ENCODE measurements at places on chromosomes 2 and 18. TPM values are rescaled to one million over a fixed set of nuclear protein-coding genes. Genes with fewer than 3 reads are reported as not detected.

Gene CCT4
- 120 TPM for total RNA-seq

Gene SULT1C2
- total RNA-seq, result 0.40 TPM

Gene ACVR1C
- 4.3 TPM for total RNA-seq

Gene SNORC
- total RNA-seq, result 1.1 TPM

Gene MPP4
- not detected for total RNA-seq

Gene C2orf81
- 9.9 TPM for total RNA-seq

Gene CTIF
- total RNA-seq, result 82.3 TPM

Gene FBXO36
- 3.7 TPM for total RNA-seq

Gene ATP9B
- 65.6 TPM for total RNA-seq

Gene NT5DC4
- total RNA-seq, result not detected

Gene EMX1
- 1.1 TPM for total RNA-seq

DNA sequence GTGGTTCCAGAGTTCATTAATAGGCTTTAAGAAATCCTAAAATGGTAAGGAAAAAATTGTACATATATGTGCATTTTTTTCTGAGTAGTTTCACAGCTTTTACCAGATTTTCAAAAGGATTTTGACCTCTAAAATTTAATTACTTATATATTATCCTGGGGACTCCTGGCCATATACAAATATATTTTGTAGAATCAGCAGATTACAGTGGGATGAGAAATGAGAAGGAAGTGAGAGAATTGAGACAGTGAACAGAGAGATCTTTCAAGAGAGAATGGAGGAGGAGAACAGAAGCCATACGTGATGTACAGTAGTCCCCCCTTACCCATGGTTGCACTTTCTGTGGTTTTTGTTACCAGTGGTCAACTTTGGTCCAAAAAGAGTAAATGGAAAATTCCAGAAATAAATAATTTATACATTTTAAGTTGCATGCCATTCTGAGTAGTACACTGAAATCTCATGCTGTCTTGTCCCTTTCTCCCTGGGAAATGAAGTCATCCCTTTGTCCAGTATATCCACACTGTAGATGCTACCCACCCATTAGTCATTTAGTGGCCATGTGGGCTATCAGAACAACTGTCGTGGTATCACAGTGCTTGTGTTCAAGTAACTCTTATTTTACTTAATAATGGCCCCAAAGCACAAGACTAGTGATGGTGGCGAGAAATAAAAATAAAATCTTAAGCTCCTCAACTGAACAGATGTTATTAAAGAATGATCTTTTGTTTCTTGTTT lies 130.4 kb upstream of the MYO3B start:
- DNase-seq, result no peak

GRCh38 chr2:161961061-161961460 lies 113.0 kb downstream of the DPP4 start:
- no peak for DNase-seq

DNA sequence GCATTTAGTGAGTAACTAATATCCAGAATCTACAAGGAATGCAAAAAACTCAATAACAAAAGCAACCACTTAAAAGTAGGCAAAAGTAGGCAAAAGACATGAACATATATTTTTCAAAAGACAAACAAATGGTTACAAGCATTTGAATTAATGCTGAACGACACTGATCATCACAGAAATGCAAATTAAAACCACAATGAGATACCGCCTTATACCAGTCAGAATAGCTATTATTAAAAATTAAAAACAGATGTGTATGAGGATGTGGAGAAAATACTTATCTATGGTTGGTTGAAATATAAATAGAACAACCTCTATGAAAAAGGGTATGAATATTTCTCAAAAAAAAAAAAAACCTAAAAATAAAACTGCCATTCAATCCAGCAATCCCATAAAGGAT lies 51.7 kb downstream of the SNTG2 start:
- DNase-seq, result no peak

DNA sequence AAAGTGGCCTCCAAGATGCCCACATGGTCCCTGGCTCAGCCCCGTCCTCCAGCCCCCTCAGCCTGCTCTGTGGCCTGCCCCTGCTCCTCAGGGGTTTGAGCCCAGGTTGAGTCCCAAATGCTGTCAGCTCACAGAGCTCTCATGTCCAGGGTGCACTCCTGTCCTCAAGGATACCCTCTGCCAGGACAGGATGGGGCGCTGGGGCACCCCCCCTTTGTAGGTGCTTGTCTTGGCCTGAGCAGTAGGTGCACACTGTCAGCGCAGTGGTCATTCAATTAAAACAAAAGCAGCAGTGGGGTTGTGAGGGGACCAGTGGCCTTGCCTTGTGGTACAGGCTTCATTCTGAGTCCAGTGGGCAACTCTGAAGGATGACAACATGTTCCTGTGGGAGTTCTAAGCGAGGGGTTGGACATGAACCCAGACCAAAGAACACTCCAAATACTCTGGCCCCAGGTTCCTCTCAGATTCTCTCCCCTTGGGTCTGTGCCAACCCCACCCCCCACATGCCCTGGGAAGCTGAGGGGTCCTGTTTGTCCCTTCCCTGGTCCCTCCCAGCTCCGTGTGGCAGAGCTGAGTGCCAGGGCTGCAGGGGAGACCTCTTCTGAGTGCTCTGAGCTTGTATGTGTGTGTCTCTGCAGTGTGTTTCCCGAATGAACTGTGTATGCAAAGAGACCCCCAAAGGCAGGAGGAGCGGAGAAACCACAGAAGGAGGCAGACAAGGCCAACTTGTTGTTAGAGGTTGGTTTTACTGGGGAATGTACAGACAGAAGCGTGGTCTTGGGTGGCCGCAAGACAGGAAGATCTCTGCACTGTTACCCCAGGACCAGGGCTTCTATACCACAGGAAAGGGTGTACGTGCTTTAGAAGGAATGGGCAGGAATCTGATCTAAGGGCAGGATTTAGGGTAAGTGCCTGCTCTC lies 155.6 kb upstream of the HS6ST1 start:
- DNase-seq, result no peak

GRCh38 chr2:74694281-74694680 lies 40.2 kb downstream of the SEMA4F start:
- DNase-seq, result no peak

DNA sequence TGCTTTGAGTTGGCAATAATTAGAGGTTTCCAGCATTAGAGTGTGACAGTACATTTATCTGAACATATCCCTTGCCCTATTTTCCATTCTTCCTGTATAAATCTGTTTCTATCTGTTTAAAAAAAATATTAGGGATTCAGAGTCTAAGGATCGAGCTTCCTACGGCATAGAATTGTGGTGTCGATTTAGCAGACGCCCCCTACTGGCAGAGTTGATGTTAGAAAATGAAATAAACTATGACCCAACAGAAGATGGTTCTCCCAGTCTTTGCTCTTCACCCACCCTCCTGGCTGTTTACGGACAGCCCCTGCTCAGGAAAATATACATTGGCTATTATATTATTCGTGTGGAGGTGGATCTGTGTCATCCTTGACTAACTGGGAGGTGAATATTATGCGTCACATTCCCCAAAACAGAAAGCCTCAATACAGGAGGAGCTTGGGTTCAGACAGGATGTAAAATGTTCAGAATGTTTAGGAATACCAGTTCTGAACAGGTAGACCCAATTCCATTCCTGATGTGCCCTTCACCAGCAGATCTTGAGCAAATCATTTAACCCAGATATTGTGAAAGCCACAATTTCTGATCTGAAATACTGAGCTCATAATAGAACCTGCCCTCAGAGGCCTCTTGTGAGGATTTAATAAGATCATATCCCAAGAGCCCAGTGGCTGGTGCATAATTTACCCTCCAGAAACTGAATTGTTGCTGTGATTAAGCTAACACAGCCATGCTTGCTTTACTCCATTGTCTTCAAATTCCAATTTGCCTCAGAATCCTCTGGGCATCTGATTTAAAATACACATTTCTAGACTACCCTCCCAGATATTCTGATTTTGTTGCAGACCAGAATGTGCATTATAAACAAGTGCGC lies 10.8 kb upstream of the ERMN start:
- DNase-seq, result no peak

DNA sequence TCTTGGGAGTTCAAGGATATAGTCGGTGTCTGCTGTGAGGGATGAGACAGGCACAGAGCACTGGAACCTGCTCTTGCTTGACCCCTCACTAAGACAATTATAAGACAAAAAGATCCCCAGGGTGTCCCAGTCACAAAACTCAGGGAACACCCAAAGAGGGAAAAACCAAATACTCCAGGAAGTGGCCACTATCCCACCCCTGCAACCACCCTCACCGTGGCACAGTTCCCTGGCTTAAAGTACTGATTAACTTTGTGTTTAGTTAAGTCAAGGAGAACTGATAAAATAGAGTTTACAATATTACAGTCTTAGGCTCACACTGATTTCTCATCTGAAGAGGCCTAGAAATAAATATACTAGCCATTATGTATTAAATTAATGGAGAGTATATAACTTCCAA lies 13.5 kb downstream of the IL36B start:
- no peak for DNase-seq

DNA sequence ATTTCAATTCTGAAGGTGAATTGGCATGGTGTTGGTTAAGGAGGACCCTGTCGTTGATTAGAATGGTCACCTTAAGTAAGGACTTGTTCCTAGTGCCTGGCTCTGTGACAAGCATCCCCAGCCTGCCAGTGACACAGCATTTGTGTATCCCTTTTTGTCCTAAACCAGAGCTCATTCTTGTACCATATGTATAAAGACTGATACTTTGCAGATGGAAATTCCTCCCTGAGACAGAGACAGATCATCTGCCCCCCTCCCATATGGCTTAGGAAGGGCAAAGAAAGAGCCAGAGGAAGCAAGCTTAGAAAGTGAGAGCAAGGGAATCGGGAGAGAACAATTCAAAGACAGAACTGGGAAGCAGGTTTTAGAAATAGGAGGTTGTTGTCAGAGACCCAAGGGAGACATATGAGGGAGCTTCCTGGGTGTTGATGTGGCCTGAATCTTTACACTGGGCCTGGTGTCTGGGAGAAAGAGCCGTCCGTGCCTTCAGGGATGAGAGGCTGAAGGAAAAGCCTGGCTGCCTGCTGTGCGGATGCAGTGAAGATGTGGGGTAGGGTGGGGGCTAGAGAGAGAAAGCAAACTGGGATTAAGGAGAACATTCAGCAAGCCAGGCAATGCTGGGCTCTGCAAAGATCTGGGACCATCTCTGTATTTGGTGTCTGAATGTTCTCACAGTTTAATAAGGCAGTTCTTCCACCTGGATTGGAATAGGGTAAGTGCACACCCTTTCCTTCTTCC lies 13.2 kb upstream of the CHRNA1 start:
- DNase-seq, result no peak

DNA sequence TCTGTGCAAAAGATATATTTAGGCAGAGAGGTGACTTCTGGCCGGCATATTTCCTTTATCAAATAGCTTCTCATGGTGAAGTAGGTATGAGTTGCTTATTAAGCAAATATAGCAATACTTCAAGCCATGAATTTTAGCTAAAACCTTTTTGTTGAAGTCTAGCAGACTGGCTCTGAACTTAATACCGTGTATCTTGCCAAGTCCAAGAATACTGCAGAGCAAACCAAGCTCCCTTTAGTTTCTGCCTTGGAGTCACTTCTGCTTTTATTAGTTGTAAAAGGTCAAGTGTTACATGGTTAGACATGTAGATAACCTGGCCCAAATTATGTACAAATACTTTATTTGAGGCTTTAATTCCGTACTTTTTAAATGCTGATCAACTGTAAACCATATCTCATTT lies 627.6 kb upstream of the PKDCC start:
- DNase-seq, result no peak

- DNase-seq, result no peak
Observed at GRCh38 chr18:58732471-58732870, 61.2 kb downstream of the MALT1 start.

GRCh38 chr2:241313543-241314095 lies 1.9 kb downstream of the HDLBP start:
- no peak for DNase-seq

GRCh38 chr2:174142290-174142689 lies 106.0 kb downstream of the OLA1 start:
- no peak for DNase-seq

DNA sequence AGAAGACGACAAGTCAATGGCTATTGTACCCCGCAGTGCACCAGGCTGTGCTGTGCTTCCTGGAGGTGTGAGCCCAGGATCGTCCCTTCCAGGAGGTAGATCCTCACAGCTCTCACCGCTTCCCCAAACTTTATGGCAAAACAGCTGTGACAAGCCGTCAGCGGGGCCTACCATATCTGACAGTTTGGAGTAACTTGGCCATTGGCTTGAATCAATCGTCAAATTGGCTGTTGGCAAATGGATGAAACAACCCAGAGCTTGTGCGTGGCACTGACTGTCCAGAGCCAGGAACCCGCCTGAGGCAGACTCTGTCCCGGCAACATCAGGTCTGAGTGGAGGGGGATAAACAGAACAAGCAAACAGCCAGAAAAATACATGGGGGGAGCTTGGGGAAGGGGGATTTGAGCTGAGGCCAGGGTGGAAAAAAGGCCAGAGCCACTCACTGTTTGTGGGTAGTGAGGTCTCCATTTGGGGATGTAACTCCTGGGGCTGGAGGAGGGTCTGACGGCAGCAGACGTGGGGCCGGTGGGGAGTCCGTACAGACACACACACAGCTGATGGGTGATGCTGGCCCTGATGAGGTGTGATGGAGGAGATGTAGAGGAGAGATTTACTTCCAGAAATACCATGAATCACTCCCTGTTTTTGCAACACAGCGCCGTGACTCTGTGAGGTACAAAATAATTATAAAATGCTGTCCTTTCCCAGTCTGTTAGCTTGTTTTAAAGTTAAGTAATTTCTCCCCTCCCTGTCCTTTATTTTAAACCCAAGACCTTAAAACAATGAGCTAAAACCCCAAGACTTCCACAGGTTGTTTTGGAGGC lies 174.8 kb downstream of the TWIST2 start:
- DNase-seq, result no peak

DNA sequence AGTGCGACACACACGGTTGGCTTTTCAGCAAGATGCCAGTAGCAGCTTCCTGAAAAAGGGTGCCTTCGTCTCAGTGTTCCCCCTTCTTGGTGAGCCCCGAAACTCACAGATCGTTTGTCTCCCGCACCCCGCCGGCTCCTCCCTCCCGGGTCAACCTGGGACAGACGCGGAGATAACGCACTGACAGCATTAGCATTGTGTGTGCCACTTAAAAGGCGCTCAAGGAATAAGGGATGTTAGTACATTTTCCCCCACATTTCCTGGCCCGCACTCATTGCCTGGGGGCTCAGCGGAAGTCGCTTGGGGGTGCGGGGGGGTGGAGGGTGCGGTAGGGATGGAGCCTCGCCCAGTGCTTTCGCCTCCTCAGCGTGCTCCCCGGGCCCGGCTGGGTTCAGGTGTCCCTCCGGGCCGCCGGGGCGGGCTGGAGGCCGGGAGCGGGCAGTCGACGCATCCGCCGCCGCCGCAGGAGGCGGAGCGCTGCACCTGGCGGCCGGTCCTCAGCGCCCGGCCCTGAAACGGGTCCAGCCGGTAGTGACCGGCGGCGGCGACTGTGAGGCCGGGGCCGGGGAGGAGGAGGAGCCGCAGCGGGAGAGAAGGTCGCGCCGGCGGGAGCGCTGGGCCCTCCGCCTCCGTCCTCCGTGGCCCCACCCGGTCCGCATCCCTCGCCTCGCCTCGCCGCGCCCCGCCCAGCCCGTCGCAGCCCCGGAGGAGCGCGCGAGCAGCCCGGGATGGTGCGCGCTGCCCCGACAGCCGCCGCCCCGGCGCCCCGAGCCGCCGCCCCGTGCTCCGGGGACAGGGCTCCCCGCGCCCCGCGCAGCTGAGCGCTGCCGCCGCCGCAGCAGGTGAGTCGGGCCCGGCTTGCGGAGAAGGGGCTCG lies at the start of gene MFSD6:
MFSD6 (plus strand) TSS at position 694 of the 876 bp plus-strand sequence. CDS start 27,675 bp downstream, outside the sequence.
- DNase-seq, result peak; percentile 34
